ENCODE measurements at places on chromosomes 5 and 9. TPM values are rescaled to one million over a fixed set of nuclear protein-coding genes. Genes with fewer than 3 reads are reported as not detected.

RNF145 gene
- polyA plus RNA-seq = 16.4 TPM

FAM219A gene
- polyA plus RNA-seq = 3.8 TPM

FCN2 gene
- not detected for polyA plus RNA-seq

DEPDC1B gene
- 35.8 TPM for polyA plus RNA-seq

CDKN2A gene
- 2.7 TPM for polyA plus RNA-seq

SH3RF2 gene
- 1.7 TPM for polyA plus RNA-seq

ZNG1A gene
- polyA plus RNA-seq = 180 TPM

JAKMIP2 gene
- polyA plus RNA-seq = 15.6 TPM

SYK gene
- polyA plus RNA-seq = 2.2 TPM
